ENCODE measurements at places on chromosomes 7 and 10.

DNA sequence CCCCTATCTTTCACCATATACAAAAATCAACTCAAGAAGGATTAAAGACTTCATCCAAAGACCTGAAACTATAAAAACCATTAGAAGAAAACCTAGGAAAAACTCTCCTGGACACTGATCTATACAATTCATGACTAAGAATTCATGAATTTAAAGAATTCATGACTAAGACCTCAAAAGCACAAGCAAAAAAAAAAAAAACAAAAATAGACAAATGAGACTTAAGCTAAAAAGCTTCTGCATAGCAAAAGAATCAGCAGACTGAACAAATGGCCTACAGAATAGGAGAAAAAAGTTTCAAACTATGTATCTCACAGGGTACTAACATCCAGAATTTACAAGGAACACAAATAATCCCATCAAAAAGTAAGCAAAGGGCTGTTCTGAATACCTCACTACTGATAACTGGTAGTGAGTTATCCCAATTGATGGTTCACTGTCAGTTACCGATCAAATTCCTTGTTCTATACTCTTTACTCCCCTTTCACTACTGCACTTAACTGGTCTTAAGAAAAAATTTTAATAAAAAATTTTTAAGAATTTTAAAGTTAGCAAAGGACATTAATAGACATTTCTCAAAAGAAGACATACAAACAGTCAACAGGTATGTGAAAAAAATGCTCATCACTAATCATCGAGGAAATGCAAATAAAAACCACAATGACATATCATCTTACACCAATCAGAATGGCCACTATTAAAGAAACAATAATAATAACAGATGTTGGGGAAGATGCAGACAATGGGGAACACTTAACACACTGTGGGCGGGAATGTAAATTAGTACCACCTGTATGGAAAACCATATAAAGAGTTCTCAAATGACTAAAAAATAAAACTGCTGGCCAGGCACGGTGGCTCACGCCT lies 33.2 kb downstream of the KMT2C start:
- DNase-seq, result no peak

- DNase-seq, result peak; percentile 42
These were observed 90.9 kb downstream of the NEURL1 start for GRCh38 chr10:103584216-103585010.

- DNase-seq, result no peak
These were observed 144.5 kb upstream of the BMPER start for GRCh38 chr7:33760834-33761233.

DNA sequence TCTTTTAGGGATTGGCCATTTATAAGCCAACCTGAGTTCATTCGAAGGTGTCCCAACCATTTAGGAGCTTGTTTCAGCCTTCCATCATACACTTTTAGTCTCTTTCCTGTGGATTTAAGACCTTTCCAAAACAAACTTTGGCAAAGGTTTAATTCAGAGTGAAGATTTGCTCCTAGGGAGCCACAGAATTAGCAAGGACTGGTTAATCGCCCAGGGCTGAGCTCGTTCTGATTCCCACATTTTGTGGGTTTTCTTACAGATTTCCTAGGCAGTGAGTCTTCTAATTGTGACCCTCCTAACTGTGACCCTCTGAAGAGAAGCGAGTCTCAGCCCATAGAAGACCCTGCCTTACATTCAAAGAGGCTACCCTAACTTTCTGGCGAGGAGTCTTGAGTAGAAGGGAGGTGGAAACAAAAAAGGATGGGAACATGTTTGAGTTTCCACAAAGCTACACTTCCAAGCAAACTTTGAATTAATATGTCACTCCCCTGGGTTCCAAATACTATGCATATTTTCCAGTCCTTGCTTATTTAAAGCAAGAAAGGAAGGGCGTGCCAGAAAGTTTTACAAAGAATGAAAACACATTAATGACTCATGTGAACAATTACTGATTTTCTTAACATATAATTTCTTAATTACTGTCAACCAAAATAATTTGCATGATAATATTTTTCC lies 118.3 kb downstream of the ARID5B start:
- DNase-seq, result no peak

GRCh38 chr7:103549786-103550185 lies 103.8 kb upstream of the SLC26A5 start:
- no peak for DNase-seq

DNA sequence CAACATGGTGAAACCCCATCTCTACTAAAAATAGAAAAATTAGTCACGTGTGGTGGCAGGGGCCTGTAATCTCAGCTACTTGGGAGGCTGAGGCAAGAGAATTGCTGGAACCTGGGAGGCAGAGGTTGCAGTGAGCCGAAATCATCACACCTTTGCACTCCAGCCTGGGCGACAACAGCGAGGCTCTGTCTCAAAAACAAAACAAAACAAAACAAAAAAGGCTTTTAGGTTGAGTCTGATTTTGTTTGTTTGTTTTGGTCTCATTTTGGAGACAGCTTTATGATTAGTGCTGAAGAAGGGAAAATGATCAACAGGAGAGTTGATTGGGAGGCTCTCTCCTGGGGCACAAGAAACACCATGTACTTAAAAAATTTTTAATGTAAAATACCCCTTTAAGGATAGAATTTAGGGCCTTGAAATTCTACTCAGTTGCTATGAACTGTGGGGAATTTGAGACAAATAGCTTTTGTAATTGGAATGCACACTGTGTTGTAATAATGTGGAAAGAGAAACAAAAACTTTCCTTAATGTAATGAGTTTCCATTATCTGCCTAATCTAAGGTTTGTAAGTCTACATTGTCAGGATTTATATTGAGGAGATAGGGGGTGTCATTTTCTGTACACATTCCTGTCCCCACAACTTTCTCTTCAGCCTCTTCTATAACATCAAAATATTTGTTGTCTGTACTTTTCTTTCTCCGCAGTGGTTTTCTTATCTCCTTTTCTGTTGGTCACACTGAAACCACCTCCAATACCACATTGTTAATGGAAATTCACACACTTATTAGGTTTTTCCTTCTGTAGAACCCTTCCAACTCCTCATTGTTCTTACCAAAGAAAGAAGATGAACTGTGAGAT lies 41.3 kb downstream of the ARID5B start:
- no peak for DNase-seq

GRCh38 chr10:121078672-121079102 lies 227.5 kb downstream of the WDR11 start:
- DNase-seq, result no peak

DNA sequence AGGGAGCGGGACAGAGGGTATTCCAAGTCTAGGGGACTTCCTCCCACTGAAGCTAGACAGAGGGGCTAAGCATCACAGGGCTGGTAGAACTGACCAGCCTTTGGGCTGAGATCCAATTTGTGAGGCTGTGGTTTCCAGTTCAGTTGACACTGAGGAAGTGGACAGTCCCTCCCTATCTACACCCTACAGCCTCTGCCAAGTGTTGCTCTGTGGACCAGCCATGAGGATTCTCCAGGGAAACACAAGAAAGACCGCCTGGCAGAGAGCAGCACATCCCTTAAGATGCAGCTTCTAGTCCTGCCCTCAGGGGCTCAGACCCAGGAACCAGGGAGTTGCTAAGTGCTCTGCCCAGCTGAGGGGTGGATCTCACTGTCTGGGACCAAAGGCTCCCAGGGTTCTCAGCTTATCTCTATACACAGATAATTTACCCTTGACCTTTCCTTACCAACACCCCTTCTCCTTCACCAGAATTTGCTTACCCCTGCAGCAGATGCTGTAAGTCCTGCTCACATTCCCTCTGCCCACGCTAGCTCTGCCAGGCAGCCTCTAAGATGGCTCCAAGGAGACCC lies 252.0 kb downstream of the SKIDA1 start:
- DNase-seq, result no peak

DNA sequence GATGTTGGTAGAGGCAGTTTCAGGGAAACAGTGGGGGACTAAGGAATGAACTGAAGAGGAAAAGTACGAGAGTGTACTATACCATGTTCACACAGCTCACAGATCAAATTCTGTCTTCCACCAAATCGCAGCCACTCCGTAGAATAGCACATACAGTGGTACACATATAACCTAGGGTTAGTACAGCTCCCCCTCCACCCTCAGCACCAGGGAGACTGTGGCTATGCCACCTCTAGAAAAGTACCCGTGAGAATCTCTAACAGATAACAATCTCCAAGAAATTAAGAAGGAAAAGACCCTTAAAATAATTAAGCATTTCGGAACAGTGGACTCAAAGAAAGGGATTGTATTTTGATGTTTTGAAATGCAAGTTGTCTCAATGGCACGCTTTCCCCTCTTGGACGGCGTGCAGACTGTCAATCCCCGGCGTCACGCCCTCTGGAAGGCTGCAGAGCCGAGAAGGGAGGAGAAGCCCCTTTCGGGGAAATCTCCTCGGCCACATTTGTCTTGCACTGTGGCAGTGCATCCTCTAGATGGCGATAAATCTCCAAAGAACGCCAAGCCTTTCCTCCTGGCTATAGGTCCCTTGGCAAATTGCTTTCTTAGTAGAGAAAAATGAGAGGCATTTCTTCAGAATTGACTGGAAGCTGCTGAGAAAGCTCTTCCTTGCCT lies 345.0 kb downstream of the REEP3 start:
- no peak for DNase-seq

DNA sequence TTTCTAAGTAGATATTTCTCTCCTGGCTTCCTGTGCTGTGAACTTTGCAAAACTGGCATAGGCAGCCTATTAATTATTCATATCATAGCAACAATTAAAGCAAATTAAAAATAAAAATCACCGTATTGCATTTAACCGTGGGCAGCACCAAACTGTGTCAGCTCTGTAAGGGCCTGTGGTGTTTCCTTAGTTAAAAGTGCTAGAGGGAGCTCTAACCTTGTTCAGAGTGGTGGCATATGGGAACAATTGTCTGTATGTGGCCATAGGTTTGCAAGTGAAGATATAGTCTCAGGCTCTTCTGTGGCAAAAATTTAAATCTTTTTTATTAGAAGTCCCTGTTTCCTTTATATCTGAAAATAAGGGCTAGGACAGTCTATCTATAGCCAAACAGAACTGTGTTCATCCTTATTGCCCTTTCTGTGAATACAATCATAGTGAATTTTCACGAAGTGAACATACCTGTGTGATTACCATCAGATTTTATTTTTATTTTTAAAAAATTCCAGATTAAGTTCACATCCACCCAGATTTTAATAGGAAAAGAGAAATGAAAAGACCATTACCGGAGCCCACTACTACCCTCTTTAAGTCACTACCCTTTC lies 92.6 kb downstream of the POLL start:
- no peak for DNase-seq

GRCh38 chr7:98755138-98755898 lies 114.5 kb downstream of the TMEM130 start:
- no peak for DNase-seq

GRCh38 chr7:155963771-155964195 lies 151.5 kb upstream of the SHH start:
- DNase-seq, result no peak

- DNase-seq, result no peak
These were observed 25.9 kb upstream of the C10orf71 start for GRCh38 chr10:49273082-49273465.

- no peak for DNase-seq
These were observed 280.9 kb downstream of the BBS9 start for GRCh38 chr7:33410266-33410665.

DNA sequence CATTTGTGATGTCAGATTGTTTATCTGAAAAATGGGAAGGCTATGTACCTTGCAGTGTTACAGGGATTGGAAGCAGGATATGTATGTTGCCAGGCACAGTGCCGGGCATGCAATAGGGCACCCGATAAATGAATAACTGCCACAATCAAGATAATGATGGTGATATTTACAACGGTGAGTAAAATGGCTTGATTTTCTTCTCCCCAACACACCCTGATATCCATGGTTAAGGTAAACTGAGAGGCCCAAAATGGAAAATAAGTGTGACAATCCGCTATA lies 108.3 kb downstream of the CYP26A1 start:
- DNase-seq, result no peak

DNA sequence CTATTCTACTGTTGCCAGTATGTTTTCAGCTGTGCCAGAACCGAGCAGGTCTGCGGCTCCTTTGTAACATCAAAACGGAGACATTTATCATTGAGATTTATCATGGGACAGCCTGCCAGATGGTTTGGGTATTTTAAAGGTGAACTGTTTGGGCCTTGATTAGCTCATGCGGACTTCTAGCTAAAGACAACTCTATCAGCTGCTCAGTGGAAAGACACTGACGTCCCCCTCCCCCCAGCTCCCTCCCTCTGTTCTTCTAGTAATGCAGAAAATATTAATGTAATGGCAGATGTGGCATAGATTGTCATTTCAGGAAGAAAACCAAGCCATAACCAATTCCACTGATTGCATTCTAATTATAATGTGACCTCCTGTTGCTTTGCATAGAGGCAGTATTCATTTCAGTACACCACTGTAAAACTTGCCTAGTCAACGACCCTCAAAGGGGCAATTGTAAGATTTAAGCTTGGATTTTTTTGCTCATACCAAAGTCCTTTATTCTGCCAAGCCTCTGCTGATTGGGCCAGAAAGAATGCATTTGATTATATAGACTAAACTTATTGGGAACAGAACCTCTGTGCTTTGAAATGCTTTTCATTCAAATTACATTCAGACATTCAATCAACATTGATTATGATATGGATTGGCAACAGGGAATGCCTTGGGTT lies 966.8 kb downstream of the LRMDA start:
- no peak for DNase-seq

- no peak for DNase-seq
These were observed 4.3 kb downstream of the ANKRD1 start for GRCh38 chr10:90916392-90917237.

DNA sequence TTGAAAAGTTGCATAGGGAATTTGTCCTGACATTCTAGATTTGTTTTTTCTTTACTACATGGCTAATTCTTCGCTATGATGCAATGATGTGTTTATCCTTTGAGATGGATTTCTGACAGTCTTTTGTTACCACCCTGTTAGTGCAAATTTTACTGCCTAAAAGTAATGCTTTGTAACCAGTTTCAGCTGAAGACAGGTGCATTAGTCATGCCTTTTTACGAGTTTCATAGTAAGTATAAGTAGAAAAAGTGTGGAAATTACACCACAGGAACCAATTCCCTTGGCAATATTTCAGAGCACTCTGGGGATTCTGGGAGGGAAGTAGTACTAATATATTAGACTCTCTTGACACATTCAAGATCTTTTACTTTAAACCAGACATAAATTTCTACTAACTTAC lies 257.8 kb upstream of the DKK1 start:
- no peak for DNase-seq

GRCh38 chr7:30169579-30169978 lies 34.8 kb downstream of the MTURN start:
- DNase-seq, result no peak

GRCh38 chr7:118350260-118350659 lies 125.8 kb downstream of the ANKRD7 start:
- no peak for DNase-seq

GRCh38 chr10:124019886-124020797 lies 73.3 kb downstream of the CHST15 start:
- no peak for DNase-seq

- no peak for DNase-seq
These were observed 26.0 kb downstream of the ADD3 start for GRCh38 chr10:110033701-110034235.

DNA sequence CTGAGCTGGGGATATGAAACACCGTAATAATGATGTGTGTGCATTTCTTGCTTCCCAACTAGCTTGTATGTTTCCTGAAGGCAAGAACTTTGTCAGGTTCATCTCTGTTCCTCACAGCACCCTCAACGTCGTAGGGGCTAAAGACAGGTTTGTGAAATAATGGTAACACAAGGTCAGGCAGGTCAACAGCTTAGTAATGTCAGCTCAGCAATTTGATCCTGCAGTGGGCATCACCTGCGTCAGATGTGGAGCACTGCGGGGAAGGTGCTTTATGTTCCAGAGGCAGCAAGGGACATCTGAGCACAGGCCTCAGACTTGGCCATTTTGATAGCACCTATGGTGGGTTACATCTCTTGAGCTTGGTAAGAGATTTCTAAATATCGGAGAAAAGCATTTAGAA lies 51.8 kb upstream of the BTBD16 start:
- no peak for DNase-seq

GRCh38 chr10:103969857-103970627 lies 3.1 kb downstream of the SLK start:
- DNase-seq, result no peak
